ENCODE measurements at places on chromosomes 12 and 14.

- no peak for DNase-seq
Measured at GRCh38 chr14:89308232-89308959, 108.6 kb downstream of the FOXN3 start.

- DNase-seq = no peak
Measured at GRCh38 chr12:19450362-19450761, 11.1 kb downstream of the AEBP2 start.

- DNase-seq = no peak
Measured at GRCh38 chr14:25696176-25696575, 646.2 kb upstream of the STXBP6 start.

- DNase-seq = no peak
Measured at GRCh38 chr12:26473291-26473690, 277.9 kb downstream of the SSPN start.

DNA sequence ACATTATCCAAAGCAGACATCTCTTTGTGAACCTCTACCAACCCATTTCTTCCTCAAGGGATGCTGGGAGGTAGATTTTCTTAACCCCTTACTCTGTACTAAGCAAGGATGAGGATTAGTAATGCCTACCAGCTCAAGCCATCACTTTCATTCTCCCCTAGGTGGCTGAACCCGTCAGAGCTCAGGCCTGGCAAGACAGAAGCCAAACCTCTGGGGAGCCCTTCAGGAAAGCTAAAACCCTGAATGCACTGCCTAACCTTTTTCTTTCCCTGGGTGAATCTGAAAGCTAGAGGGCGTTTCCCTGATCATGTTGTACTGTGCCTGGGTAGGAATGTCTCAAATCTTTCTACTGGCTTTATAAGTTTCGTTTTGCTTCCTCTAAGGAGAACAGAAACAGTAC lies 617.3 kb downstream of the RPL10L start:
- no peak for DNase-seq
